ENCODE measurements at places on chromosomes 13 and 19.

DNA sequence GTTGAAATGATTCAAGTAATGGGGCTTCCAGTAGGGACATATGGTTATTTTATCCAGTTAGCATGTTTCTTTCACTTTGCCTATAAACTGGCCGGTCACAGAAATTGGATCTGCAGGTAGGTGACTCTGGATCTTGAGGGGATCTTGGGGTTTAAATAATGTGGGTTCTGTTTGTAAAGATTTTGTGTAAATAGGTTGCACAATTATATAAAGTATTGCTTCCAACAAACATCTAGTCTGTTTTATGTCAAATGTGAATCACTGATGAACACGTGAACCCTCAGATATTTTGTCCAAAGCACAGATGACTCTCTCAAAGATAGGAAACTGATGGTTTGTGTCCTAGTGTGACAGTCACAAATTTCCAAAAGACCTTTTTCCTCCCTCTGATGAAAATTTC is 98.4 kb downstream of the ZIC5 start:
- DNase-seq: no peak

DNA sequence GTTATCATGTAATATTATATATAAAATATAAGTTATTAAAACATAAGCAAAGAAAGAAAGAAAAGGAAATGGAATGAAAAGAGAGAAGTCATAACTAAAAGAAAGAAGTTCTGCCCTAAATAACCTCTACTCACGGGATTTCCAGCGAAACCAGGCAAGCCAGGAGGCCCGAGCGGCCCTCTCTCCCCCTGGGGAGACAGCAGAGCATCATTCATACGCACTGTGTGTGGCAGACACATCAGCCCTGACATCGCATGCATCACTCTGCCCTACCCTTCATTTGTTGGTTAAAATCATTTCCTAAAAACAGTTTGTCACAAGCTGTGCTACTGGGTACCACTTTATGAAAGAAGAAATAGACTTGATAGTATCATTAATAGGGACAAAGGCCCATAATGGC is 95.2 kb downstream of the COL4A1 start:
- no peak for DNase-seq

GRCh38 chr13:85186356-85187045 is 612.7 kb downstream of the SLITRK6 start:
- no peak for DNase-seq

- peak; percentile 89 for DNase-seq
Observed at GRCh38 chr19:40529093-40529954, 47.3 kb upstream of the SHKBP1 start.

DNA sequence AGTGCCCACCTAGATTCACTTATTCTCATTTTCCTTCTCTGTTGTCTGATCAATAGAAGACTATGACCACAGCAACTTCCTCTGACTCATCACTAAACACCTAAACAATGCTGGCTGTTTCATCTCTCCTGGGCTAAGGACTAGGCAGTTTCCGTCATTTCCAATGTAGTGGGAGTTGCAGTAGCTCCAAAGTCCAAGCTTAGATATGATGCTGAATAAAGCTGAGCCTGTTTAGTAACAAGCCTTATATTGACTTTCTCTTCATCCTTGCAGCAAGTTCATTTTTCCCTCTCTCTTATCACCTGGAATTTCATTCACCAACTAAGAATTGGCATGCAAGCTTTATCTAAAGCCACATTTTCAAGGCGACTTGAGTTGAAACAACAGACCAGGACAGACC is 53.5 kb upstream of the PCDH9 start:
- DNase-seq: no peak

DNA sequence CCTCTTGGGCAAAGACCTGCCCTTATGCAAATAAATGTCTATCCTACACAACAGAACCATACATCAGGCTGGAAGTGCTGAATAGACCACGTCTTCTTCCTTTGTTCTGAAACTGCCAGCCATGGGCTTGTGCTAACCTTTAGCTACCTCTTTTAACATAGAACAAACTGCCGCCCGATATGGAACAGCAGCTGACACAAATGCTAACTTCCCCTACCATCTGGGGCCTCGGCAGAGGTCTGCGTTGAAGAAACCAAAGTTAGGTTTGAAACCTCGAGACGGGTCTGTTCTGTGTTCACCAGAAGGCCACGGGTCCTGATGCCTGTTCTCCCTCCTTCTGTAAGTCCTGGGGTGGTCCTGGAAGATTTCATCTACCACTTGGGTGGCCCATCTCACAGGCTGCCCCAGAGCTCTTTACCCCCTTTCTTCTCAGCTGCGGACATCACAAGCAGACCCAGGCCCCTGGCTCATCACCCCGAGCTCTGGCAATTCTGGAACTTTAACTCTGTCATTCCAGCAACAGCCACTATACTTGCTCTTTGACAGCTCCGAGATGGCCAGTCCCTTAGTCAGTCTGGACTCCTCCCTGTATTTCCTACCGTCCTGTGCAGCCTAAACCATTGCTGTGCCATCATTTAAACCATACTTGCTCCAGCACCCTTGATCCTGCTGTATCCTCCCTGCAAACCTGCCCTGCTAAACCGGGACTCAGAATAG is 146.7 kb downstream of the USP12 start:
- DNase-seq: peak; percentile 27

GRCh38 chr13:52164989-52165388 is 5.6 kb upstream of the NEK3 start:
- DNase-seq: no peak

- no peak for DNase-seq
Observed at GRCh38 chr13:51067210-51067701, 43.8 kb downstream of the C13orf42 start.

DNA sequence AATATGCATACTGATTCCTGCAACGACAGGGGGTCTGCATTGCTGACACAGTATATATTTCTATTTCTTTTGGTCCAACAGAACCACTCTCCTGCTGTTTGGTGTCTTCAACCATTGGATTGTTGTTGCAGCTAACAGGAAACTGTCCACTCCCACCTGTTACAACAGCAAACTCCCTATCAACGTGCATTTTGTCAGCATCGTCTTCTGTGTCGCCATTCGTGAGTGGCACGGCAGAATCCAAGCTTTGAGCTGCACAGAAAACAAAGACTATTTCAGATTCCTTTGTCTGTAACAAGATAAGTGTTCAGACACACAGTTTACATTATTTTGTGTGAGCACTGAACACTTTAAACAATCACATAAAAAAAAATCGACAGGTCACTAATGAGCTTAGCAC is 31.3 kb downstream of the ANKRD10 start:
- no peak for DNase-seq

GRCh38 chr13:22112956-22113745 is 442.3 kb downstream of the FGF9 start:
- DNase-seq: no peak

GRCh38 chr13:68232351-68233130 is 1002.4 kb upstream of the PCDH9 start:
- no peak for DNase-seq

- no peak for DNase-seq
Observed at GRCh38 chr13:51033421-51034185, 77.5 kb downstream of the C13orf42 start.

- no peak for DNase-seq
Observed at GRCh38 chr19:21921691-21922180, 85.8 kb upstream of the ZNF43 start.

DNA sequence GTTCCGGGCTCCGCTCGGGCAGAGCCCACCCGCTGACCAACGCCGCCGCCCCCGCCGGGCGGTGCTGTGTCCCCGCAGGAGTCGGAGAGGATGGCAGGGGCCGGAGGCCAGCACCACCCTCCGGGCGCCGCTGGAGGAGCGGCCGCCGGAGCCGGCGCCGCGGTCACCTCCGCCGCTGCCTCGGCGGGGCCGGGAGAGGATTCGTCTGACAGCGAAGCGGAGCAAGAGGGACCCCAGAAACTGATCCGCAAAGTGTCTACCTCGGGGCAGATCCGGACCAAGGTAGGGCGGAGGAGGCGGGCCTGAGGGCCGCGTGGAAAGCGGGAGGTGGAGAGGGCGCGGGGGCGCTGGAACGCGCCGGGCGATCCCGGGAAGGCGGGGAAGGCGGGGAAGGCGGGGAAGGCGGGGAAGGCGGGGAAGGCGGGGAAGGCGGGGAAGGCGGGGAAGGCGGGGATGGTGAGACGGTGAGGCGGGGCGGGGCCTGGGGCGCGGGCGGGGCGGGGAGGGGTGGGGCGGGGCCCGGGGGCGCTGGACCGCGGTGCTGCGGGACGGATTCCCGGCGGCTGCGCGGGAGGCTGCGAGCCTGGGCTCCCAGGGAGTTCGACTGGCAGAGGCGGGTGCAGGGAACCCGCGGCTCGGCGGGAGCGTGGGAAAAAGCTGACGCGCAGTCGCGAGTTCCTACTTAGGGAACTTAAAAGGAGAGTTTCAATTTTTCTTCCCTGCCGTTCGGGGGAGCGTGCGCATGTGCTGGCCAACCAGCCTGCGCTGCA is 421 bp downstream of the DGKH start:
- peak; percentile 78 for DNase-seq

DNA sequence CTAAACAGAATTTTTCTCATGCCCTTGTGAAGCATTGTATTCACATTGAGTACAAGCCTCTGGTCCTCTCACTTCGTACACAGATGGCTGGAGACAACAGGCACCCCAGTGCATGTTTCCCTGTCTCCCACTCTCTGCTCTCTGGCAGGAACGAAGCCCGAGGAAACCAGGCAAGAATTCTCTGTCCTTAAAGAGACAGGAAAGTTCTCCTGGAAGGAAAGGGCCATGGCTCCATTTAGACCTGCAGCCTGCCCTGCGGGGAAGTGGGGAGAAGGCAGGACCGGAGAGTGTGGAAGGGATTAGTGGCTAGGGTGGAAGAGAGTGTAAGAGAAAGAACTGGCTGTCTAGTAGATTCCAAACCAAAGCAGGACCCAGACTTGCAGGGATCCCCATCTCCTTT is 15.5 kb upstream of the AMER2 start:
- no peak for DNase-seq

GRCh38 chr13:110282316-110282841 is 24.6 kb downstream of the COL4A1 start:
- DNase-seq: no peak

GRCh38 chr19:31821346-31821745 is 472.1 kb upstream of the TSHZ3 start:
- peak; percentile 3 for DNase-seq

DNA sequence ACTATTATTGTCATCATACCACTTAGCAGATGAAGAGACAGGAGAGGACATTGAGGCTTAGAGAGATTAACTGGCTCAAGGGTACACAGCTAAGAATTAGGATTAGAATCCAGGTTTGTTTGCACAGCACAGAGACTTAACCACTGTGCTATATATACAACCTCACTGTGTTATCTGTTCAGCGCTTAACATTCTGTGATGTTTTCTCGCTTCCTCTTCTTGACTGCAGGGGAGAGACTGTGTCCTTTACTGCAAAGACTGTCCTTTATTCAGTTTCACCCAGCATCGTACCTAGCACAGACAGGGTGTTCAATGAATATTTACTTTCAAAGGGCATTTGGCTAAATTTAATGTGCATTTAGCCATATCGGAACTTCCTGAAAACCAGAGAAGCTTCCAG is 54.9 kb upstream of the PCDH8 start:
- no peak for DNase-seq

DNA sequence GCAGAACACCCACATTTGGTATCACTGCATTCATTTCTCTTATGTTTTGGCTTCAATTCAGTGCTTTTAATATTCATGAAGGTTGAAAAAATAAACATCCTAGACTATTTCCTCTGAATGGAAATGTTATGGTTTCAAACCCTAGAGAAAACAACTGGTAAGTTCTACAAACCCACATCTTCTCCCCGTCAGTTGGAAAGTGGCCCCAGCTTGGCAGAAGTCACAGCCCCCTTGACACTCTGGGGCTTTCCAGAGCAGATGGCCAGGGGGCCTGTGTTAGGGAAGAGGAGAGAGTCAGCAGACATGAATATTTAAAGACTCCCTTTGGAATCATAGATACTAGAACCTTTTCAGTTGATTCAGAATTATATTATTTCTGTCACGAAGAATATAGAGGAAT is 123.9 kb downstream of the SHISA2 start:
- DNase-seq: no peak

DNA sequence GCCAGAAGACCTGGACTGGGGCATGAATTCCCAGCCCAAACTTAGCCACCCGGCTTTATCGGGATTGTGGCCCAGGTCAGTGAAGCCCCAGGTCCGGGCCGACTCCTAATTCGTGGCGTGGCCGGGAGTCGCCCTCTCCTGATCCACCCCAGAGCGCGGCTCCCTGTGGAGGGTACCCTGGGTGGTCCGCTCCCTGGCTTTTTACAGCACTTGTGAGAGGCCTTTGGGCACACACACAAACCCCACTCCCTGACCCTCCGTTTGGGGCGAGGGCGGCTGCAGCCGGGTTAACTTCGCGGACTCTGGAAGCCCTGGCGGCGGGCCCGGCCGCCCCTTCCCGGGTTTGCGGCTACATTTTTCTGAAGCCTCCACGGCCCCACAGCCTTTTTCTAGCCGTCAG is 56.4 kb downstream of the ZNF568 start:
- DNase-seq: peak; percentile 32

GRCh38 chr13:60135344-60135743 is 28.4 kb downstream of the DIAPH3 start:
- DNase-seq: no peak

GRCh38 chr19:55206664-55207500 is 2.4 kb downstream of the PTPRH start:
- DNase-seq: peak; percentile 79

GRCh38 chr13:59094181-59094580 is 1069.5 kb downstream of the DIAPH3 start:
- no peak for DNase-seq

GRCh38 chr19:2306281-2306806 is 1.6 kb downstream of the LINGO3 start:
- DNase-seq: no peak

Data from liver (tissue), 10 donors.